ENCODE measurements at places on chromosomes 1 and 21.

GRCh38 chr1:182807907-182808306 lies 18.3 kb downstream of the NPL start:
- no peak for DNase-seq

DNA sequence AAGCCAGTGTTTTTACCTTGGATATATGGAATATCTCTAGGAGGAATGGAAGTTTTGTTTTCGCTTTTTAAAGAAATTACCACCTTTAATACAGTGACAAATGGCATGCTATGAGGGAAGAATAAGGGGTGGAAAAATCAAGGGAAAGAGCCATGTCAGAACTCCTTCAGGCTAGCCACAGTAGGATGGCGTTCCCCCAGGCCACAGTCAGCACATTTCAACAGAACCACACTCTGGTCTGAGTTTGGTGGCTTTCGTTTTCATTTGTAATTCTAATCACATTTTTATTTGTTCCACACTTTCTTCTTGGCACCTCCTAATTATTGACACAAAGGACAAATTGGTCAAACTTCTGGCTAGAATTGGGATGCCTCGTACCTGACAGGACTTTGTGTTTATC lies 60.3 kb upstream of the RCOR3 start:
- no peak for DNase-seq

DNA sequence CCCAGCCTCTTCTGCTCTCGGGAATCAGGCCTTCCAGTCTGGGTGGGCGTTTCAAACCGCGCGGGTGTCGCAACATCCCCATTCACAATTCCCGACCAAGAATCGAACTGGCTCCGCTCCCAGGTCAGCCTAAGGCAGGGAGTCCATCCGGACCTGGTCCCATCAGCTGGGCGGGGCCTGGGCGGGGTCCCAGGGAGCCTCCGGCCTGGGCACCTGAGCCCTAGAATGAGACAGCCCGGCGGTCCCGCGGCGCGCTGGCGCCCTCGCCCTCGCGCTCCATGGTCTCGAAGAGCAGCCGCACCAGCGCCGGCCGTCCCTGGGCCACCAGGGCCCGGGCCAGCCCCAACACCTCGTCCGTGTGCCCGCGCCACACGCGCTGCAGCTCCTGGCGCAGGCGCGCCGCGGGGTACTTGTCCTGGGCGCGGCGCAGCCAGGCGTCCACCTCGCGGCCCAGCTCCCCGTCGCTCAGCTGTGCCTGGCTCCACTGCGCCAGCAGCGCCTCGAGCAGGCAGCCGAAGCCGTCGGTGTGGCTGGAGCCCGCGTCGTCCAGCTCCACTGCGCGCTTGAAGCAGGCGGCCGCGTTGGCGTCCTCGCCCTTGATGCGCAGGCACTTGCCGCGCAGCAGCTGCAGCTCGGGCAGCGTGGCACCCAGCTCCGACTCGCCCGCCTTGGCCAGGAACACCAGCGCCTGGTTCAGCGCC lies 16.9 kb upstream of the PARS2 start:
- no peak for DNase-seq

DNA sequence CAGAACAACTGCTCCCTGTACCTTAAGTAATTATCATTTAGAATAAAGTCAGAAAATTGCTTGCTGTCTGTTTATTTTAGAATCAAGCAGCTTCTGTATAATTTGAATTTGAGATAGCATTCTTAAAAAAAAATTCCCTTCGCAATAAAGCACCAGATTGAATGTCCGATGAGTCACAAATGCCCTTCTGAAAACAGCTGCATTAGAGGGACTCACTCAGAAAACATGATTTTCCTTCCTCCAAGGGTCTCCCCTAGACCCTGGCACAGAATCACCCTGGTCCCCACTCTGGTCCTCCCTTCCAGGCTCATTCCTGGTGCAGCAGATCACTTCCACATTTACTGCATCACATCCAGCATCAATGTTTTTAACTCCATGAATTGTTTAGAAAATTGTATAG lies 471.1 kb upstream of the VAMP3 start:
- no peak for DNase-seq

GRCh38 chr1:153217212-153217611 lies at the start of gene PRR9:
Gene PRR9 (plus strand): TSS chr1:153217584. CDS start chr1:153218145, 561 bp downstream.
- no peak for DNase-seq

GRCh38 chr1:158681606-158682005 lies 4.9 kb downstream of the SPTA1 start:
- DNase-seq = no peak

DNA sequence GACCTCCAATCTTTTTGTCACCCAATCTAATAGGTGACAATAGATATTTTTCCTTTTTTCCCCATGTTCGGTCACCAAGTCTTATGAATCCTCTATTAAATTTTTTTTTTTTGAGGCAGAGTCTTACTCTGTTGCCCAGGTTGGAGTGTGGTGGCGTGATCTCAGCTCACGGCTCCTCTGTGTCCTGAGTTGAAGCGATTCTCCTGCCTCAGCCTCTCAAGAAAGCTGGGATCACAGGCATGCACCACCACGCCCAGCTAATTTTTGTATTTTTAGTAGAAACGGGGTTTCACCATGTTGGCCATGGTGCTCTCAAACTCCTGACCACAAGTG lies 42.5 kb upstream of the MTF1 start:
- no peak for DNase-seq

- no peak for DNase-seq
These were observed at the start of gene FAM163A for GRCh38 chr1:179742717-179743678. Gene FAM163A (plus strand): TSS chr1:179743291. CDS start chr1:179813098, 69,807 bp downstream.

GRCh38 chr1:38198621-38199020 lies 152.0 kb upstream of the POU3F1 start:
- DNase-seq = no peak

DNA sequence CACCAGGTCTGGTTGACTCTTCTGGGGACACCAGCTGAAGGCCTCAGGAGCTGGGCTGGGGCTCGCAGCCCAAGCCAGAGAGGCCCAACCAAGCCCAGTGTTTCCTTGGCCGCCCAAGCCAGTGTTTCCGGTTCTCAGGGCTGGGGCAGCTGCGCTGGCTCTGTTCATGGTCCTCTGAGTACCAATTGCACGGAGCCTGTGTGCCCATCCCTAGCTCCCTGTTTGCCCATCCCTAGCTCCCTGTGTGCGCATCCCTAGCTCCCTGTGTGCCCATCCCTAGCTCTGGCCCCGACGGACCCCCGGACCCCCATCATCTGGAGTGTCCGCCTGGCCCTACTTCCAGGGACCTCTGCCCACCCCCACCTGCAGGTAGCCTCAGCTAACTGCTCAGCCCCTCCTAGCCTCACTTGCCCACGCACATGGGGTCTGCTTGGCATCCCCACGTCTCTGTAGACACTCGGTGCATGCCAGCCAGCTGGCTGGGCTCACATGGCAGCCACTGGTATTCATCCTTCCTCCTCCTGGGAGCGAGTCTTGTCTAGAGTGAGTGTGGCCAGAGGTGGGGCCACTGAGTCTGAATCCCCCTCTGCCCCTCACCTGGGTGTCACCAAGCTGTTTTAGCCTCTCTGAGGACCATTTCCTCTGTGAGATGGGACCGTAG lies 64.0 kb downstream of the WNT9A start:
- DNase-seq = peak; percentile 77

GRCh38 chr1:94715321-94715720 lies 104.8 kb upstream of the SLC44A3 start:
- no peak for DNase-seq

DNA sequence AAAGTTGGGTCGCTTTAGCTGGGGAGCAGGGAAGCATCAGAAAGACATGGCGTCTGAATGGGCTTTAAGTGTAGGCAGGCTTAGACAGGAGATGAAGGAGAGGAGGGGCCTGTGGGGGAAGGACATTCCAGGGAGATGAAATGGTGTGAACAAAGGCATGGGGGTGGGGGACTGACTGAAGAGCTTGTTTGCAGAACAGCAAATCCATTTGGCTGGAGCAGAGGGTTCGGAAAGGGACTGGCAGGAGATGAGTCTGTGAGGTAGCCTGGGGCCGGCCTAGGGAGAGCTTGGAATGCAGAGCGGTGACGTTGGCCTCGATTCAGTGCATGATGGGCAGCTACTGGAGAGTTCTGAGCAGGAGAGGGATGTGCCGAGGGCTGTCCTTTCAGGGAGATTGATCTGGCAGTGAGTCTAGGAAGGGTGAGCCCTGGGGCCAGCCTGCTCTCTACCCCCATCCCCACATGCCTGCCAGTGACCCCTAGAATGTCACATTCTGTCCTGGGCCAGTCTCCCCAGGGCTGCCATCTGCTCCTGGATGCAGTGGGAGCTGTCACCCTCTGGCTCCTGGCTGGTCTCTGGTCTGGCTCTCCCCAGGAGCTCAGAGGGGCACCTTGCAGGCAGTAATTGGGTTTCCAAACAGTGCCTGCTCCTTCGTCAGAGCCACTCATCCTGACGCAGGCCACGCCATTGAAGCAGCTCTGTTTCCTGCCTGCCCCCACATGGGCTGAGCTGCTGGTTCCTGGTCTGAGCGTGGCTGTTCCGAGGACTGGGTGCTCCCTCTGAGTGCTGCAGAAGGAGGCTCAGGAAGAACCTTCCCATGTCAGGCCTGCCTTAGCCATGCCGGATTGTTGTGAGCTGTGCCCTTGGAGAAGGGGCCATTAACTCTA lies 22.3 kb upstream of the TMEM222 start:
- DNase-seq = peak; percentile 88

DNA sequence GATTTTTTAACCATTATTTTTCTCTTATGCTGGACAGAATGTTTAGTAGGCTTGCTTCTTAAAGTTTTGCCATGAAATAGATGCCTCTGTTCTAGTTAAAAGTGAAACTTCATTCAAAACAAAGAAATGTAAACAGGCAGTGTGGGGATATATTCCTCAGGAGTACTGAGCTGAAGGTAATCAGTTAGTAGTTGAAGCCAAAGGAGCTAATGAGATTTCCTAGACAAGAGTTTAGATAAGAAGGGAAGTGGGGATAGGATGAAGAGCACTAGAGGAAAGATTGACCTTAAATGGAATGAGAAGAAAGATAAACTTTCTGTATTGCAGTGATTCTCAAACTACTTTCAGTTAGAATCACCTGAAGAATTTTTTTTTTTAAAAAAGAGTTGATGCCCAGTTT lies 23.9 kb downstream of the PRRC2C start:
- no peak for DNase-seq

DNA sequence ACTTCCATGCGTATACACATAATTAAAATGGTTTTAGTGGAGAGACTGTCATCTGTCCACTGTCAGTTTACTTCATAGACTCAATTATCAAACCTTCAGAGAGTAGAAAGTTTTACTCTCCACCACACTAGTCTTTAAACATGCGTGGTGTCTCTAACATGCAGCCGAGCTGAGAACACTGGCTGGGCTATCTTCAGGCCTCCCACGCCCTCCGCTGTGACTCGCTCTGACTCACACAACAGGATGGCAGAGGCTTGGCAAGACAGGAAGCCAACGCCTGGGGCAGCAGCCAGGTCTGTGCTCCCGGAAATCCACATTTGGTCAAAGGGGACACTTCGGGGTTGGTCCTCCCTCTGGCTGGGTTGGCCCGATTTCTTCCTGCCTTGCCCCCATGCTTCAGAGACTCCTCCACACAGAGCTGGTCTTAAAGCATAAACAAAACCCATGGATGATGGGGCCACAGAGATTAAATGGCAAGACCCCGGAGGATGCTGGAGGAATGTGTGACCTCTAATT lies 22.7 kb upstream of the IFNGR2 start:
- DNase-seq = peak; percentile 95

GRCh38 chr1:53545663-53546408 lies 86.6 kb downstream of the DMRTB1 start:
- peak; percentile 68 for DNase-seq

- DNase-seq = no peak
These were observed 15.7 kb upstream of the EPHA2 start for GRCh38 chr1:16171314-16172151.

DNA sequence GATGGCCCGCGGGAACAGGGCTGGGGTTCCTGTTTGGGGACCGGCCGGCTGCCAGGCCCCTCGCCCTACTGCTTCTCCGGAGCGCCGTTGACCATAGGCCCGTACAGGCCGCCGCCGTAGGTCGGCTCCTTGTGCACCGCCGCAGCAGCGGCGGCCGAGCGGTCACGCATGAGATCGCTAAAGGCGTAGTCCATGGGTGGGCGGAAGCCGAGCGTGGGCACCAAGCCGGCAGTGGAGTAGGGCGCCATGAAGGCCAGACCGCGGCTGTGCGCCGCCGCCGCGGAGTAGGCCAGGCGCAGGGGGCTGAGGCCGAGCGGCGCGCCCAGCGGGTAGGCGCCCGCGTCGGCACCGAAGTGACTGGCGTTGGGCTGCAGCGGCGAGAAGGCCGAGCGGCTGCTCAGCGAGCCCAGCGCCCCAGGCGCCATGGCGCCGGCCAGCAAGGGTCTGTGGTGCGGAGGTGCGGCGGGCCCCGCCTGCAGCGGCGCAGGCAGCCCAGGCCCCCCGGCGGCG lies 4.6 kb downstream of the DMRTA2 start:
- no peak for DNase-seq

- DNase-seq = no peak
These were observed 24.9 kb downstream of the UBE2U start for GRCh38 chr1:64228167-64228957.

- no peak for DNase-seq
These were observed 204.1 kb downstream of the FMN2 start for GRCh38 chr1:240295811-240296210.

All from mesenteric fat pad (tissue), 1 donor.